ENCODE measurements at places on chromosomes 3 and 15.

DNA sequence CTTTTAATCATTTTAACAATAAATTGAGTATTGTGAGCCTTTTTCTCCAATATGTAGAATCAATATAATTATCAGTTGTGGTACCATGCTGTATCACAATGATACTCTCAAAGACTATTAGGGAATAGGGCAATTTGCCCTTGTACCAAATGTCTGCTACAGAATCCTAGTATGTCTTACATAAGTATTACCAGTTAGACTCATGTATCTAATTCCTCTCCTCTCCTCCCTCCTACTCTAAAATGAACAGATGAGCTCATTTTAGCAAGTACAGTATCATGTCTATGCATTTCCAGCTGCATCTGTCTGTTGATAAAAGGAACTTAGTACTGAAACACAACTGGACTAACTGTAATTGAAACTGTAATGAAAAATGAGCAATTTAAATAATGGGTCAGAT, 124.3 kb upstream of the ATP11B start:
- no peak for DNase-seq

- DNase-seq = no peak
Observed at GRCh38 chr3:193457526-193457925, 79.0 kb upstream of the ATP13A5 start.

DNA sequence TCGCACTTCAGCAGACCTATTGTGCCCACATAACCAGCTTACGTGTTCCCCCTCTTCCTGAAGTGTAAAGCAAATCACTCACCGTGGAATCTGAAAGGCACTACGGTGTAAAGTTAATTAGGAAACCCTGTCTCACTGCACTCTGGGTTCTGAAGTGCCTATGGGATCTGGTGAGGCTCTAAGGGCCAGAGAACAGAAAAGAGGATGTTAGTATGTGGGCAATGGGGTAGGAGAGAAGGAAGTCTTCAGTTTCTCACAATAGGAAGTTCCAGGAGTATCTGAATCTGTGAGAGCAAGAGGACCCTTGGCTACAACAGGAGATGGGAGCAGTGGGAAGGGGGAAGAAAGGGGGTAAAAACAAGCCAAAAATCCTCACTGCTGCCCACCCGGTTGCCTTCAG, 71.4 kb downstream of the ITGB5 start:
- DNase-seq = no peak

DNA sequence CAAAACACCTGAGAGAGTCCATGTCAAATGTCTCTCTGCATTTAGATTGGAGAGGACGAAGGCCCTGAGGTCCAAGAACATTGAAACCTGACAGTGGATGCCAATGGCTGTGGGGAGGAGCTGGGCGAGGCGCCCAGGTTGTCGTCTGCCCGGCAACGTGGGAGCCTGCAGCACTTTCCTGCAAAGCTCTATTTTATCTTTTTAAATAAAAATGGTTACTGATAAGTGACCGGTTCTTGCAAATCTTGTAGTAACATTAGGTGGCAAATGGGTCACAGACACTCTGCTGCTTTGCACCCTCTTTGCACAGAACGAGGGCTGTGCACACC, 19.5 kb upstream of the FANCD2 start:
- DNase-seq = no peak

DNA sequence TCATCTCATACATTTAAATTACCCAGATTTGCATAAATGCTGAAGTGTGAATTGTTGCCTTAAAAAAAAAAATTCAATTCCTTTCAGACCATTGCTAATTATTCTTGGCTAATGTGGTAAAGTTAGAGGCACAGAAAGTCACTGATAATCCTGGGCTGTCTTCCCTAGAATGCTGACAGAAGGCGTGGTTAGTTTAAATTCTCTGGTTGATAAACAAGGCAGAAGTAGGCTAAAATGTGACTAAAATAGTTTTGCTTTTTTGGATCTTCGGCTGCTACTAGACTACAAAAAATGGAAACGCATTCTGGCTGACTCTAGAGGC, 193.7 kb downstream of the OTOL1 start:
- no peak for DNase-seq

DNA sequence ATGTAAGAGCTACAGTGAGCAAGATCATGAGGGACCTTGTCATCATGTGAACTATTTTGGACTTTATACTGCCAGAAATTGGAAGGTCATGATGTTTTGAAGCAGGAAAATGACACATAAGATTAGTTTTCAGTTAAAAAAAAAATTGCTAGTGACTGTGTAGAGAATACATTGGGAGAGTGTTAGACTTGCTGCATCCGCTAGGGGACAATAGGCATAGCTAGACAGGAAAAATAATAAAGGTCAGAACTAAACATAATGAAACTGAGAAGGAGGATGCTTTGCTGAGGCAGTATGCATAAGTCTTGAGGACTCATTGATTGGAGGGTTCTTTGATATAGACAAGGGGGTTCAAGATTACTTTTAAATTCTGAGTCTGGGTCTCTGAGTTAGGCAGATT, 275.8 kb upstream of the KCNH8 start:
- no peak for DNase-seq

DNA sequence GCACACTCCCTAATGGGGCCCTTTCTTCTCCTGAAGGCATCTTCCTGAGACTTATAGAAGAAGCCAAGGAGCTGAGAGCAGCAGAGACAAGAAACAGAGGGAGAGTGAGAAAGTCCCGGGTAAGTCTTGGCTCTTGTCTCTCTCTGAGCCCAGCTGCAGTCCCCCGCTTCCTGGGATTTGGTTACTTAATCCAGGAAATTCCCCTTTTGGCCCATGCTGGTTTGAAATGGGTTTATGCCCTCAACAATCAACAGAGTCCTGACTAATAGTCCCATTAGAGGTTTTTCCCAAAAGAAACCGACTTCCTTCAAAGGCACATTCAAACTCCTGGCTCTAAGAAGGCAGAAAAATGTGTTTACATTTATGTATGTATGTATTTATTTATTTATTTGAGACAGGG, 22.0 kb downstream of the TMEM158 start:
- no peak for DNase-seq

DNA sequence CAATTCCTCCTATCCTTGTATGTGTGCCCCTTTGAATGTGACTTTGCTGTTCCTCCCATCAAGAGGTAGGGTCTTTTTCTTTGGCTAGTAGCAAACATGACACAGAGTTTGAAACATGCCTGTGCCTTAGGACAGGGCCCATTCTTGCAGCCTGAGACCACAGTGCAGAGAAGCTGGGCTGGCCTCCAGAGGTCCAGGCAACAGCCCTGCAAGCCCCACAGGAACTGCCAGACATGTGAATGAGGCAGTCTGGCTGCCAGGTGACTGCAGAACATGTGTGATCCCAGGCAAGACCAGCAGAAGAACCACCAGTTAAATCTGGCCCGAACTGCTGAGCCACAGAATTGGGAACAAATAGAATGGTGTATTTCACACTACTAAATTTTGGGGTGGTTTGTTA, 1.2 kb upstream of the HGD start:
- no peak for DNase-seq

- no peak for DNase-seq
Observed at GRCh38 chr3:181330821-181331563, 341.5 kb upstream of the DNAJC19 start.

GRCh38 chr3:127685708-127686511, 13.2 kb downstream of the ABTB1 start:
- no peak for DNase-seq

- DNase-seq = no peak
Observed at GRCh38 chr3:10632741-10633140, 127.4 kb upstream of the ATP2B2 start.

DNA sequence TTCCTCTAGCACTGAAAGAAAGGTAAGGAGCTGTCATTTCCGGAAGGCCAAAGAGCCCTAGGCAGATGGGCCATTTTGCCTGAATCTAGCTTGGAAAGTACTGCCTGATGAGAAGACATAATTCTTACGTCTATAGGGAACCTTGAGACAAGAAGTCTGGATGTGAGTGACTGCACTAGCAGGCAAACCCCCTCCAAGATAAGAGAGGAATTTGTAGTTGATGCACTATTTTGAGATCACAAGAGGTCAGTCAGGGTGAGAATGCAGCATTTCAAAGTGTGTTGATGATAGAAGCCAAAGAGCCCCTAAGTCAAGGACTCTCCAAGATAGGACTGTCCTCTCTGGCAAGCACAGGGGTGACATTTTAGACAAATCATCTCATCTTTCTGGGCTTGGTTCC, 99.2 kb downstream of the HES1 start:
- DNase-seq = no peak

DNA sequence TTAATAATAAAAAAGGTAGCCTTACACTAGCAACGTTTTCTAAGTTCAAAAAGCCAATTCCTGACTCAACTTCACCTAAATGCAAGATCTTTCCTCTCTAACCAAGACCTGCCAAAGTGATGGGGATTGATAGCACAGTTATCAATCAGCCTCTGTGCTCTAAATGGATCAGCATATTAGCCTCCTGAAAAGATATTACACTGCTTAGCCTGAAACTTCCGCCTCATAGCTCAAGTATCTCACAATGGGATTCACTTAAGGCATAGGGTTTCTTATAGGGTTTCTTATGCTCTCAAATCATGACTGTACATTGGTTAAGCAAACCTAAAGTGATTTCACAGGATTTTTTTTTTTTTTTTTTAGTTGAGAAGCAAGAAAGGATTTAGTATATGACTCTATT, 436 bp upstream of the SLC9A9 start:
- no peak for DNase-seq

DNA sequence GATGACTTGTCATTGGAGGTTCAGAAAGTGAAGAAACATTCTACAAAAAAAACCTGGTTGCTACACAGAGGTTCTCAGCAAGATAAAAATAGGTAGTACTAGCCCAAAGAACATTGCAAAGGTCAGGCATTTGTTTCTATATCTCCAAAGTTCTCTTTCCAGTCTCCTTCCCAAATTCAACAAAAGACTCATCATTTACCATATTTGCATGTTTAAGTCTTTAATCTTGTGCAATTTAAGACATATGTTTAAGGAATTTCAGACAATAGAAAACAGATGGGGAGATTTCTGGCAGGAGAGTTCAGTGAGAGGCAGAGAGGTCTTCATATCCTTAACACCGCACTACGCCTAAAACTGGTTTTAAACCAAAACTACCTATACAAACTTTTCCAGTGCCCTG, 173.8 kb upstream of the THBS1 start:
- DNase-seq = no peak

- no peak for DNase-seq
Observed at GRCh38 chr15:77112838-77113504, 42.1 kb upstream of the TSPAN3 start.

GRCh38 chr15:89822026-89822425, 7.4 kb upstream of the ANPEP start:
- no peak for DNase-seq

- DNase-seq = no peak
Observed at GRCh38 chr15:40933517-40933902, 4.4 kb downstream of the DLL4 start.

DNA sequence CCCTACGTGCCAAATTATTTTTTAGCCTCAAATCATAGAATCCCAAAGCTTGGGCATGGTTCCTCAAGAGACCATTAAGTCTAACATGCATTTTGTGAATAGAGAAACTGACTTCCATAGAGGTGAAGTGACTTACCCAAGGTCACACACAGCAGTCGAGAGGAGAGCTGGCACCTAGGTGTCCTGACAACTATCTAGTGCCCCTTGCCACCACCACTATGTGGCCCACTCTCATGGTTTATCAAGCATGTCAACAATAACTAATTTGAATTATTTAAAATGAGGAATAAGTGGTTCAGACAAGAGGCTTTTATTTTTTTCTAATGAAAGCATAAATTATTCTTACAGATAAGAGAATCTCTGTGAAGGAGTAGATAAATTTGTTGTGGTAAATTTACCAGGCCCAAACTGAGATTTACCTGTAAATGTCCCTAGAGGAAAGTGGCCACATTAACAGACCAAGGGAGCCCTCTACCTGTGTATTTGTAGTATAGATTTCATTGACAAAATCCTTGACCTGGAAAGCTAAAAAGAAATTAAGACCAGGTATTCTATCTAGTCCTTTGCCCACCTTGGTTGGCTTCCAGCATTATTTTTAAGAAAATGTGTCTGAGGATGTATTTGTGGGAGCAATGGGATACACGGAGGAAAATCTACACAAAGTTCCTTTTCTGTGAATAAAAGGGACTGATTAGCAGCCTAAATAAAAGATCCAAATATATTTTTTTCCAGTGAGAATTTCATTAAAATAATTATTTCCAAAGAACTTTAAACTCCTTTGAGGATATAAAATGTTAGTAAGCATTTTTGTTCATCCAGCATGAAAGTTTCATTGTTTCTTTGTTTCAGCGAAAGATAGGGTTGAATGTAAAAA, 49.1 kb downstream of the IQCH start:
- DNase-seq = no peak

DNA sequence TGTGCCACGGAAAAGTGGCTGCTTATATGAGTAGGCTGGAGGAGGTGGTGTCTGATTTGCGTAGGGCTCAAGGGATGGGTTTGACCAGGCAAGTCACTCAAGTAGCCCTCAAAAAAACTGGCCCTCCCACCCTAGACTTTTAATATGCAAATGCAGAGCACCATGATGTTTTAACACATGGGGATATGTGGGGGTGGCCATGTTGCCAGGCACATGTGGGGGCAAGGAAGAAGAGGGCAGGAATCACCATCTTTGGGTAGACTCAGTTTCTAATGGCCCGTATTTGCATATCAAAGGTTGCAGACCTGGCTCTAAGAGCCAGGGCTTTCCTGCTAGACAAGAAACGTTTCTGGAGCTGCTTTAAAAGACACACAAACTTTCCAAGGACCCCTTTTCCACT, 307.2 kb upstream of the NDN start:
- no peak for DNase-seq

- no peak for DNase-seq
Observed at GRCh38 chr3:17583530-17583929, 158.9 kb downstream of the TBC1D5 start.

GRCh38 chr3:128077202-128077624, 25.0 kb downstream of the SEC61A1 start:
- no peak for DNase-seq

GRCh38 chr3:170323331-170323730, 34.2 kb upstream of the SKIL start:
- no peak for DNase-seq

- no peak for DNase-seq
Observed at GRCh38 chr3:12342151-12342550, 53.3 kb downstream of the PPARG start.

- DNase-seq = no peak
Observed at GRCh38 chr3:53552730-53553129, 58.3 kb downstream of the CACNA1D start.

- no peak for DNase-seq
Observed at GRCh38 chr3:163490119-163490518, 1588.2 kb downstream of the SI start.

- no peak for DNase-seq
Observed at GRCh38 chr3:46478341-46478740, 13.6 kb upstream of the LTF start.

DNA sequence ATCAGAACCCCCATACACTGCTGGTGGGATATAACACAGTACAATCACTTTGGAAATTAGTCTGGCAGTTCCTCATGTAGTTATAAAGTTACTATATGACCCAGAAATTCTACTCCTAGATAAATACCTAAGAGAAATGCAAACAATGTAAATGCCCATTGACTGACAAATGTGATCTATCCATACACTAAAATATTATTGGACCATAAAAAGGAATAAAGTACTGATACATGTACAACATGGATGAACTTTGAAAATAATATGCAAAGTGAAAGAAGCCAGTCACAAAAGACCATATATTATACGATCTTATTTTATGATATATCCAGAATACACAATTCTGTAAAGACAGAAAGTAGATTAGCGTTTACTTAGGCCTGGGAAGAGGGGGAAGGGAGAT, 7.8 kb downstream of the IMPG2 start:
- no peak for DNase-seq
